ENCODE measurements at places on chromosomes 6 and 20.

DNA sequence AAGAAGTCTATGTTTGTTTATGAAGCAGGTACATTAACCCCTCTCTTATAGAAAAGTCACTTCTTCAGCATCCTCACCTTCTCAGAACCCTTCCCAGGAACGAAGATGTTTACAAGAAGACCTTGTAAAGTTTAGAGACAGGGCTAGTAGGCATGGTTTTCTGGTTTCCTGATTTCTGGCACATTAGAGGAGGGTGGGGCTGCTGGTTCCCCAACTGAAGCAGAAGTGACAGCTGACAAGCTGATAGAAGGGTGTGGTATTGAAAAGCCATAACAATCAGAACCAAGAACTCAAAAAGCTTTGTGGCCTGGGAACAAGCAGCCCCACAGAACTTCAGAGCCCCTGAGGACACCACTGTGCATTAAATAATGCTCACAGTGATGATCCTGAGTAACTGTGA is 91.2 kb downstream of the RTN4IP1 start:
- no peak for DNase-seq

DNA sequence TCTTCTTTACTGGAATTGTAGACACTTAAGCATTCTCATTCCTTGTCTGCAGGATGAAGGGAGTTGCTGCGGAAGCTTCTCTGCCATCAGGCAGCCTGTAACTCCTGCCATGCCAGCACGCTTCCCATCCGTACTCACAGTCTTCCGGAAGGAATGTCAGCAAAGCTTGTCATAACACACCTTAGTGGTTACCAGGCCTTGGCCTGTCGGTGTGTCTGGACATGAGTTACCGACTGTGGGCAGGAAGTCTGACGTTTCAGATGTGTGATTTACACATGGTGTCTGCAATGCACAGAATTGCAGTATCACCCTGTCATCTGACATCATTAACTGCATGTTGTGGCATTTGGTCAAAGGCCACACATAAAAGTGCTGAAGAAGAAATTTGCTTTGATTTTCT is 102.2 kb downstream of the SLC24A3 start:
- no peak for DNase-seq

GRCh38 chr20:9490631-9491030 is 23.8 kb upstream of the LAMP5 start:
- no peak for DNase-seq

DNA sequence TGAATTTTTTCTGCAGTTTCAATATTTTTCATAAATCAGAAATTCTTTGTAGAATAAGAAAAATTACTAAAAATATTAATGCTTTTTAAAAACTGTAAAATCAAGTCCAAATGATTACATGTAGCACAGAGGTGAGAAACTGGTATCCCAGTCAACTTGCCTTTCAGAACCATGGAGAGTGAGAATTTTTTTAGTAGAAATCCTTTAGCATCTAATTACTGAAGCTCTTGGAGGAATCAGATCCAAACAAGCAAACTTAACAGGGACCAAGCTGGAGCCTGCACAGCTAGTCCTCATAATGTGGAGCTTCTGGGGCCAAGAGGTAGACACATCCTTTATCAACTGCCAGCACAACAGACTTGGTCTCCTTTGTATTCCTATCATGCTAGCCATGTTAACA is 724.5 kb downstream of the TFAP2A start:
- DNase-seq = no peak

- DNase-seq = no peak
Measured at GRCh38 chr6:131212913-131213312, 77.6 kb downstream of the AKAP7 start.

- DNase-seq = no peak
Measured at GRCh38 chr20:50366270-50367103, 143.7 kb upstream of the PTPN1 start.

DNA sequence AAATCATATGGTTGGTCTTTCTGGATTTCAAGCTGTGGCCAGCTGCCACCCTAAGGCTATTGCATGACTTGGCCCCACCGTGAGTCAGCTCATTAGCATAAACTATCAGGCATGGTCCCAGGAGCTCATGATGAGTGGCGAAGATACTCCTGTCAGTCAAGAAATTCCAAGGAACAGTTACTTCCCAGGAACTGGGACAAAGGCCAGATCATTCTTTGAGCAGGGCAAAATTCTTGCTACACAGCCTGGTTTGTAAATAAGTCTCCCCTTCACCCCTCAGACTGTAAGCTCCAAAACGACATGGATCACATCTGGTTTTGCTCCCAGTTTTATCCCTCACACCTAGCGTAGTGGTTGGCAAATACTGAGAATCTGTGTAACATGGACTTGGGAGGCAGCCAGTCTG is 33.0 kb upstream of the KIAA1586 start:
- DNase-seq = no peak

DNA sequence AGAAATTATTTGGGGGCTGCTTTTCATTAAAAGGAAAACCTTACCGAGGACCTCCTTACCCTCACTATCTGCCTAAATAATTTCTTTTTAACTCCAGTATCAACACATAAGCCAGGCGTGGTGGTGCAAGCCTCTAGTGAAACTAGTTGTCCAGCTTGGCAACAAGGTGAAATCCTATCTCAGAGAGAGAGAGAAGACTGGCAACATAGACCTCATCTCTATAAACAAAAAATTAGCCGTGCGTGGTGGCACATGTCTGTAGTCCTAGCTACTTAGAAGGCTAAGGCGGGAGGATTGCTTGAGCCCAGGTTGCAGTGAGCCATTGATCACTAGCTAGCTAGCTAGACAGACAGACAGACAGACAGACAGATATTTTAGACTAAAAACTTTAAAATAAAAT is 92.5 kb downstream of the ARMC2 start:
- no peak for DNase-seq

Data from right renal cortex interstitium (tissue), 3 donors.